Amygdala (tissue), 56 donors: ENCODE measurements at places on chromosomes 16 and 17.
A peak's percentile ranks its signal among the peaks of the same experiment; 100 is the strongest.

GRCh38 chr16:55017321-55017720 is 86.7 kb downstream of the IRX5 start:
- DNase-seq = no peak

GRCh38 chr17:50935996-50936266 is 69.8 kb upstream of the TOB1 start:
- no peak for DNase-seq

DNA sequence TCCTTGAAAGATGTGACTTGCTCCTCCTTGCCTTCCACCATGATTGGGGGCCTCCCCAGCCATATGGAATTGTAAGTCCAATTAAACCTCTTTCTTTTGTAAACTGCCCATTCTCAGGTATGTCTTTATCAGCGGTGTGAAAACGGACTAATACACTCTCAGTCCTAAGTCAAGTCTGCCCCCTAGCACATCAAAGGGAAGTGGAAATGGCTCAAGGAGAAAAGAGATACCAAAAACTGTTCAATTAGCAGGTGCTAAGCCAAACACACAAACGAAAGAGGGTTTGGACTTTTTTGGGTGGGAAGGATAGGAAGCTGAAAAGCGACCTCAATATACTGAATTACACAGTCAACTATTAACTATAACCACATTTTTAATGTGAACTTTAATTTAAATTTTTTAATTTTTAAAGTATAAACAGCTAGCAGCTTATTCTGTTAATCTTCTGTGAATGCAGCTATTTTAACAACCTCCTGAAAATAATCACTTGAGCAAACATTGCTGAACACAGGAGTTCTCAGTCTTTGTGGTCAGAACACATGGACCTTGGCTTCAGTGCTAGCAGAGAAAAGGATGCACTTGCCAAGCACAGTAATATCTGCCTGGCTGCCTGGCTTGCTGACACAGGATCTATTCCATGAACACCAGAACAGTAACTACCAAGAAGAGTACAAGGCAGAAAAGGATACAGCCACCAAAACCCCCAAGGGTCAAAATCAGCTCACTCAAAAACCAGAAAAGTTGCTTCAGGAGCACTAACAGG is 10.9 kb downstream of the ZNF18 start:
- no peak for DNase-seq

GRCh38 chr16:47687694-47688093 is 226.6 kb downstream of the PHKB start:
- no peak for DNase-seq

GRCh38 chr16:56848955-56849689 is 15.9 kb upstream of the SLC12A3 start:
- no peak for DNase-seq

GRCh38 chr16:64545768-64546167 is 576.1 kb downstream of the CDH11 start:
- DNase-seq = no peak

GRCh38 chr16:52727849-52728248 is 180.9 kb upstream of the TOX3 start:
- no peak for DNase-seq

DNA sequence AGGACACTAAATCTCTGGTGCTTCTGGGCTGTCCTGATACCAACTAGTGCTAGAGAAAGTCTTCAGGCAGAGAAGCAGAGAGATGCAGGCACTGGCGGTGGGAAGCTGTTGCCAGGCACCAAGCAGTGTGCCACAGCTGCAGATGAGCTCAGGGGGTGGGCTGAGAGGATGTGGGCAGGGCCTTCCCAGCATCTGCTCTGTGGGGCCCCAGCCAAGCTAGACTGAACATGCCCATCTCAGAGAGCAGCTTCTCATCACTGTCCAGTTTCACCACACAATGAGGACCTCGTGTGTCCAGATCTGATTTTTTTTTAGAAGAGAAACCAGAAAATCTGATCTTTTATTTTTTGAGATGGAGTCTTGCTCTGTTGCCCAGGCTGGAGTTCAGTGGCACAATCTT is 17.1 kb downstream of the PSKH1 start:
- peak; percentile 89 for DNase-seq

DNA sequence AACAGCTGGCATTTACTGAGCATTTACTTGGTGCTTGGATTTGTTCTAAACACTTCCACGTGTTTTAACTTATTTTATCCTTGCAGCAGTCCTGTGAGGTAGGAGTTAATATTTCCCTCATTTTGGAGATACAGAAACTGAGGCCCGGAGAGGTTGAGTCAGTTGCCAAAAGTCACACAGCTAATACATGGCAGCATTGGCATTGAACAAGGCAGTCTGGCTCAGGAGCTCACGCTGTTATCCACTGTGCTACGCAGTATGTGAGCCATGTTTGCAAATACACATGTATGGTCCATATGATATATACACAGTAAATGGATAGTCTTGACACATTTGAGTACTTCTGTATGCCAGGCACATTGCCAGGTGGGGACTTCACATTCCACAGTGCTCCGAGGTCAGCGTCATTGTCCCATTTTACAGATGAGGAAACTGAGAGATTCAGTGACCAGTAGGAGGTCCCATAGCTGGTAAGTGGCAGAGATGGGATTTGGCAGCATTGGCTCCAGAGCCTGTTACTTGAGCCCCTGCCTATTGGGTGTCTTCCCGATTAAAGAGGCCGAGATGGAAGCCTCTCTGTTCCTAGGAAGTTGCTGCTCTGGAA is 110.7 kb downstream of the ABCC6 start:
- DNase-seq = no peak

DNA sequence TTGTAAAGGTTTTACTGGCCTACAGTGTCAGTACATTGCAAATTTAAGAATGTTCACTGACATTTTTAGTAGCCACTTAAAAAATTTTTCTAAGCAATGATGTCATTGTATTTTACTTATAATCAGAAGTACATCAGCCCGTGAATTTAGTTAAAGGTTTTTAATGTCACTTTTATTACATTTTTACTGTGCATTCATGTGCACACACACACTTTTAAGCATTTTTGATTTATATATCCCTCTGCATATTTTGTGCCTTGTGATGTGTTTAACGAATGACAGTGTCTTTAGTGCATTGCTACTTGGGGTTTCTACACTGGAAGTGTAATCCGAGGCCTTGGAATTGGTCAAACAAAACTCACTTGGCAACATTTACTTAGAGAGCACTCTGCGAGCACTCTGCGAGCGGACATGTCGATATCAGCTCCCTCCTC is 190.4 kb downstream of the WWOX start:
- DNase-seq = no peak
